Right renal pelvis (tissue), 4 donors: ENCODE measurements at places on chromosomes 1 and 21.

- DNase-seq, result no peak
These were observed 26.5 kb upstream of the SAMD11 start for GRCh38 chr1:897226-897625.

DNA sequence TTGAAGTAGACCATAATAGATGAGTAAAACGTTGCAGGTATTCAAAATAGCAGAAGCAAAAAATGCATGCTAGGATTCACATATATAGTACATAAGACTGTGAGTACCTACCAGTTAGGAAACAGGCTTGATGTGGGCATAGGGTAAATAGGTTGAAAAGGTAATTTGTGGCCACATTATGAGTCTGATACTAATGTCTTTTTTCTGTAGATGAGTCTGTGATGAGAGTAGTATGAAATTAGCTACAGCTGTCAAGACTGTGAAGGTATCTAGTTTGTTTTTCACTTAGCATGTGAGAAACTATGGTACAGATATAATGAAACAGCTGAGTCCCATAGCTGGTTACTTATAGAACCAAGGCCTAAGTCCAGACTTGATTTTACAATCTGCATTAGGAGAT lies 12.4 kb upstream of the SPATA1 start:
- no peak for DNase-seq

- DNase-seq, result no peak
These were observed 24.6 kb downstream of the TNFRSF1B start for GRCh38 chr1:12191242-12192032.

- DNase-seq, result no peak
These were observed 134.3 kb downstream of the PLPP3 start for GRCh38 chr1:56444960-56445646.

DNA sequence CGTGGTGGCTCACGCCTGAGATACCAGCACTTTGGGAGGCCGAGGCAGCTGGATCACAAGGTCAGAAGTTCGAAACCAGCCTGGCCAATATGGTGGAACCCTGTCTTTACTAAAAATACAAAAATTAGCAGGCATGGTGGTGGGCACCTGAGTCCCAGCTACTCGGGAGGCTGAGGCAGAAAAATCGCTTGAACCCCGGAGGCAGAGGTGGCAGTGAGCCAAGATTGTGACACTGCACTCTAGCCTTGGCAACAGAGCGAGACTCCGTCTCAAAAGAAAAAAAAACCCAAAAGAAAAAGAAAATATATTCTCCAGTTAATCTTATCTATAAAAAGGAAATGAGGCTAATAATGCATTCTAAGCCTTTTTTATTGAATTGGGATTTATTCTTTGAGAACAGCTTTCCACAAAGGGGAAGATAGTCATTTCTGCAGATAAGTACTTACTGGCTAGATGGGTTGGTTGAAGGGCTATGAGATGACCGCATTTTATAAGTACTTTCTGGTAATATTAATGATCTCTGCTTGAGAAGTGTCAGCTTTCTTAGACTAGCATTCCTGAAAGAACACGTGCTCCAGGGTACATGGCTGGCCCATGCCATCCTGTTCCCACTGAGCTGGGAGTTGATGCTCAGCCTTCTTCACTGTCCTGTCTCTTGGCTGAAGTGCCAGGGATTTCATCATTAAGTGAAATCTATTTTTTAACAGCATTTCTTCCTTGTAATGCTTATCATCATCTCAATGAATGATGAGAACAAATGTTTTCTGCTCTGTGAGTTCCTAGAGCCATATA lies 57.9 kb downstream of the SASS6 start:
- DNase-seq, result no peak

- DNase-seq, result no peak
These were observed 209.4 kb upstream of the SNX7 start for GRCh38 chr1:98452162-98452561.

- no peak for DNase-seq
These were observed 23.7 kb upstream of the CEP350 start for GRCh38 chr1:179930867-179931266.

DNA sequence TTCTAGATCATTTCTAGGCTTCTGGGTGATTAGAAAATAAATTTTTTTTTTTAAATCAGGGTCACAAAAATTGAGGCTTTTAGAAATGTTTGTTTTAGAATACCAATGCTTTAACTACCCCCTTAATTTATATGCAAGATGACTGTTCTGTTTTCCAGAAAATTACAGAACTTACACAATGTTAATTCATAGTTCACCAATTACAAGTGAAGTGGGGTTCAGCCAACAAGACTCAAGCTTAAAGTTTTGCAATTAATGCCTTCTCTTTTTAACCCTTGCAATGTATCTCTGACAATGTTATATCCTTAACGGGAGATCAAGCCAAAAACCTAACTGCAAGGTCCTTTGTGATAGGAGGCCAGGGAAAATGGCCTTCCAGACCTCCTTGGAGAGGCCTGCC lies 5.6 kb downstream of the PRELP start:
- no peak for DNase-seq

DNA sequence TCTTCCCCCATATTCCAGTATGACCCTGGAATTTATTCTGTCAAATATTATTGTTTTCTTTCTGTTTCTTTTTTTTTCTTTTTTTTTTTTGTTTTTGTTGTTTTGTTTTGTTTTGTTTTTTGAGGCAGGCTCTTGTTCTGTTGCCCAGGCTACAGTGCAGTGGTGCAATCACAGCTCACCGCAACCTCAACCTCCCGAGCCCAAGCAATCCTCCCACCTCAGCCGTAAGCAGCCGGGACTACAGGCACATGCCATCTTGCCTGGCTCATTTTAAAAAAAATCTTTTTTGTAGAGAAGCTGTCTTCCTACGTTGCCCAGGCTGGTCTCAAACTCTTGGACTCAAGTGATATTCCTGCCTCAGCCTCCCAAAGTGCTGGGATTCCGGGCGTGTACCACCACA lies 237.6 kb downstream of the SMYD3 start:
- DNase-seq, result no peak

DNA sequence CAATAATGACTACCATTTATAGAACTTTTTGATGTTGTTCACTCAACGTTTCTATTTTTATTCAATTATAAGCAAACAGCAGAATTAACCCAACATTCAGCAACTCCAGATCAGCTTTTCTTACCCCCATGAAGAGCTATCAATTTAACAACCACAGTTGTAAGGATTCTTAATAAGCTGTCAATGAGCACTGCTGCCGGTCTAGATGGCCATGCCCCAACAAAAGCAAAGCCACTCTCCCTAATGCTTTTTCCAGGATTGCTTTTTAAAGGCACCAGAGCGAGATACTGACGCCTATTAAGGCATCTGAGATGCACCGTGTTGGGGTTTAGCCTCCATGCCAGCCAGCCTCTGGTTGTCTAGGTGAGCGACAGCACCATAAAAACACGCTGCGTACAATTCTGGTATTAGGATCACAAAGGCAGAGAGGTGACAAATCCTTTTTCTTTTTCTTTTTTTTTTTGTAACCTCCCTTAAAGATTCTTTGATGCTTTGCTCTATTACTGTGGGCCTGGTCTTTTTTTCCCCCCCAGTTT lies 39.5 kb downstream of the PTPRC start:
- DNase-seq, result no peak

GRCh38 chr1:116008656-116009390 lies 32.5 kb downstream of the SLC22A15 start:
- DNase-seq, result no peak

DNA sequence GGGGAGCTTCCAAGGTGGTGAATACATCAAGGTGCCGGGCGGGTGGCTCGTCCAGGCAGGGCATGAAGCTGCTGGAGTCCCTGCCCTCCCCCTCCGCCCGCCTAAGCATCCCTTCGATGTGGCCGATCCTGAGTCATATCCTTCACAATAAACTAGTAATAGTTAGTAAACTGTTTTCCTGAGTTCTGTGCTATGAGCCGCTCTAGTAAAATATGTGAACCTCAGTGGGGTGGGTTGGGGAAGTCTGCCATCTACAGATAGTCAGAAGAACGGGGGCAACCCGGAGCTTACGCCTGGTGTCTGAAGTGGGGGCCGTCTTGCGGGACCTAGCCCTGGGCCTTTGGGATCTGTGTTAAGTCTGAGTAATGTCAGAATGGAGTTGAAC lies 21.6 kb downstream of the C2CD2 start:
- no peak for DNase-seq

DNA sequence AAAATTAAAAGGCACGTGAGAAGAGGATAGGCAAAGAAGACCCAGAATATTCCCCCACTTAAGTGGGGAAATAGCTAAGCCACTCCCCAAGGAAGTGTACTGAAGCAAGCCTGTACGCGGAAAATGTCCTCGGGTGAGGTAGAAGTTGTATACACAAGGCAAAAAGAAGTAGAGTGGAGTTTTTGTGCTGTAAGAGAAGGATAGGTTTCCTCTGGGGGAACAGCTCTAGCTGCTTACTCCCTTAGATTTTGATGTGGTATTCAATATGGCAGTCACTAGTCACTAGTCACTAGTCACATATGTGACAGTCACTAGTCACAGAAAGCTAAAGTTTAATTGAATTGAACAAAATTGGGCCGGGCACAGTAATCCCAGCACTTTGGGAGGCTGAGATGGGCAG lies 7.6 kb downstream of the TXNIP start:
- no peak for DNase-seq

DNA sequence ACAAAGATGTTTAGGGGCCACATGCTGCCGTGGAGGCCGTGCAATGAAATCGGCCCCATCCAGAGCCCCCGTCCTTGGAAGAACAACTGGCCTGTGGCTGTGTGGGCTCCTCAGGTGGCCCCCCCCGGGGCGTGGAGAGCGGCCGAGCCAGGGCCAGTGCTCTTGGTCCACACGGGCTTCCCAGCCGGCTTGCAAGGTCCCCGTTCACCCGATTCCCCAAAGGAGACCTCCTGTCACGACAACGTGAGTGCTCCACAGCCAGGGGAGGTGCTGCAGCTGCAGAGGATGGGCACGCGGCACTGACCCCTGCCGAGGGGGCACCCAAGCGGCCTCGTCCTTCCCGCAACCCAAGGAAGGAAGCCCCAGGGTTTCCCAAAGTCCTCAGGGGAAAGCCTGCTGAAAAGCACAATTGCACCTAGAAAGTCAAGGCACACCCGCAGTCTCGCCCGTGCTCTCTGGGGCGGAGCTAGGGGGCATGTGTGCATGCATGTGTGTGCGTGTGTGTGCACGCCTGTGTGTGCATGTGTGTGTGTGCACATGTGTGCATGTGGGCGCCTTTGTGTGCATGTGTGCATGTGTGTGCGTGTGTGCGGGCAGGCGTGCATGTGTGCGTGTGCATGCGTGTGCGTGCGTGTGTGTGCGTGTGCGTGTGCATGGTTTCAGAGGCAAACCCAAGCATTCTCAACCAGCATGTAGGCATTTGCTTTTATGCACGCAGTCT lies 48.2 kb downstream of the SLX9 start:
- DNase-seq, result no peak

DNA sequence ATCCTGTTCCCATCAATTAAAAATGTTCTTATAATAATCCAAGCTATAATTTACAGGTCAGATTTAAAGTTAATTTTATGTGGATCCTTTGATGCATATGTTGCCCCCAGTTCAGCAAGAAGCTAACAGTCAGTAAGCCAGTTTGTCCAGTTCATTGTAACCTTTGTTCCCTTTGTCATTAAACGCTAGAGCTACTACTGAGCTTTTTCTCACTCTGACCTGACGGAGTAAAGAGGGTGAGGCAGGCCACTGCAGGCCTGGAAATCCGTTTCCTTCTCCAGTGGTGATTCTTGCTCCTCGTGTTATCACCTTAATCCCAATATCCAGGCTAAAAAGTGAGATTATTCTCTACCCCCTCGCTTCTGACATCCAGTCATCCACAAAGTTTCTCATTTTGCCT lies 10.2 kb downstream of the YBX1 start:
- DNase-seq, result no peak

DNA sequence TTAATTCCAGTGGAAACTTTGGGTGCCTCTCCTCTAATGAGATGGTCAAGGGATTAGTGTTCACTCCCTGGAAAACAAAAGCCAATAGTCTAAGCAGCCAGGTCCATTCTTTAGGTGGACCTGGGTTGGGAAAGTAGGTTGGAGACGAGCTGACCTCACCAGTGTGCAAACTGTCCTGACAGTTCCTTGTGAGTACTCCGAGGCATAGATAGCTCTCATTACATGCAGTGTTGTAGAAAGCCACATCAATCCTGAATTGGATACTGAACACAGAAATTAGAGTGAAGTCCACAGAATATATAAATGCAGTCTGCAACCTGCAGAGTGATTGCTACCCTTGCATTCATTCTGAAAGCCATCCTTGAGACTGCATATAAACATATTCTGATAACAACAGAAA lies 675.1 kb upstream of the CXADR start:
- no peak for DNase-seq

DNA sequence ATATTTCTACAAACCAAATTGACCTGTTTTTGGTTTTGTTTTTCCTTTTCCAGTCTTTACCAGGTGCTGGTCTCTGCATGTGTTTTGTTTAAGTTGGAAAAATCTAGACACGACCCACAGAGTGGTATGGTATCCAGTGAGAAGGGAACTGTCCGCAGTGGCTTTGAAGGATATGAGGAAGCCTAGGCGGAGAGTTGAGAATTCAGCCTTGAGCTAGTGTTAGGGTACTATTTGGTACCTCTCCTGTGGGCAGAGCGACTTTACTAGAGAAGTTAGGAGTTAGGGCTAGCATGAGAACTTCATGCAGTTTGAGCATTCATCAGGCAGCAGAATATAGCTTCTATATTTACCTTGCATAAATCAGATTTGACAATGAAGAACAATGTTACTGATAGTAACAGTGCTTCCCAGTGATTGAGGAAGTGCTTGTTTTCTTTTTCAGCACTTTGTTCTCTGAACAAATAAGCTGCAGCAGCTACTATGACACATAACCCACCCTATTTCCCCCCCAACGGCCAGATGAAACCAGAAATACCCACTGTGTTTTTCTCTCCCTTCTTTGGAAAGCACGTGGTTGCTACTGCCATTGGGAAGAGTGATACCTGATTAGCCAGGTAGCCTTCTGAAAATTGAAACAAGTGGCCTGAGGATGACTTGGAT lies 19.0 kb downstream of the MRPS6 start:
- no peak for DNase-seq

DNA sequence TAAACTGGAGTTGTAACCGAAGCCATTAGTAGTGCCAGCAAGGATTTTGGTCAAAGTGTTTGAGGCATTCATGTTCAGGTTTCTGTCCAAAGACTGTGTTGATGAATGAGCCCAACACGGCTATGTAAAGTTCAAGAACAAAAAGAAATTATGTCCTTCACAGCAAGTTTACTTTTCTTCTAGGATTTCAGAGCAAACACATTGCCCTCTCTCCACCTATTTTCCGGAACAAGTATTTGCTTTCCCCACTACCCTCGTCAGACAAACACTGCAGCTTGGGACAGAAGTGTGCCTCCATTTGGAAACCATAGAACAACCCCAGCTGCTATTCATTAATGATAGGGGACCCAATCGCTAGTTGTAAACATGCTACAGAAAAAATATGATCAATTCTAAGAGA lies 151.4 kb upstream of the C1orf105 start:
- no peak for DNase-seq
